ENCODE measurements at places on chromosomes 12 and 14. TPM values are rescaled to one million over a fixed set of nuclear protein-coding genes. Genes with fewer than 3 reads are reported as not detected.

DNA sequence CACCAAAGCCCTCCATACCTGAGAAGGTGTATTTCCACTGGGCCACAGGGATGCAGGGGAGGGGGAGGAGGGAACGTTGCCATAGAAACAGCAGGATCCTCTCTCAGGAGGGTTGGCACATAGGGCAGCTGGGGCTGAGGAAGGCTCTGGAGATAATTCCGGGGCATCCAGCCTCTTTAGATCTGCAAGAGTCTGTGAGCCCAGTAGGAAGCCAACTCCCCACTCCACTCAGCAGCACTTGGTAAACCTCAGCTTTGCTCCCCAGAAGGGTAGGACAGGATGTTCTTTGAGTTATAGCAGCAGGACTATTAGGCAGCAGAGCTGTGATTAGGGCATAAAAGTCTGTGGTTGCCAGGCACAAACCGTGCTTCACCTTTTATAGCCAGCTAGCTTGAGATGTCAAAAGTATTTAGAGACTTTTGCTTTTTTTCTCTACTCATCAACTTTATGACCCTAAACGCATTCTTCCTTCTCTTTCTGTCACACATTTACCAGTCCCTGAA is 7.8 kb upstream of the PLEKHG3 start:
- no peak for DNase-seq

- no peak for DNase-seq
Measured at GRCh38 chr12:46585854-46586621, 213.5 kb upstream of the SLC38A2 start.

DNA sequence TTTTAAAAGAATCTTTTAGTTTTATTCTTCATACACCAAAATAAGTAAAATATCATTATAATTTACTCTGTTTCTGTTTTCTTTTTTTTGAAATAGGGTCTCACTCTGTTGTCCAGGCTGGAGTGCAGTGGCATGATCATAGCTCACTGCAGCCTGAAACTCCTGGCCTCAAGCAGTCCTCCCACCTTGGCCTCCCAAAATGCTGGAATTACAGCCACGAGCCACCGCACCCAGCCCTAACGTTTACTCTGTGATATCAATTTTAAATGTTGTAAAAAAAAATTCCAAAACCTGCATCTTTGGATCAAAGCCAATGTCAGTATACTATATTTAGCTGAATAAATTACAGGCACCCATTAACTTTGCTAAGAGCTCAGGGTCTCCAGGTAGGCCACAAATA is 437.1 kb upstream of the USP15 start:
- DNase-seq = no peak

GRCh38 chr14:81784084-81784483 is 250.4 kb upstream of the SEL1L start:
- DNase-seq = no peak

RASSF9 gene
- total RNA-seq = 8.5 TPM

GRCh38 chr14:37826869-37827268 is 231.4 kb downstream of the TTC6 start:
- no peak for DNase-seq

C3AR1 gene
- total RNA-seq = 21.8 TPM

Measured in sciatic nerve (tissue), 2 donors.